ENCODE measurements at places on chromosomes 5 and 9.
A peak's percentile ranks its signal among the peaks of the same experiment; 100 is the strongest.

DNA sequence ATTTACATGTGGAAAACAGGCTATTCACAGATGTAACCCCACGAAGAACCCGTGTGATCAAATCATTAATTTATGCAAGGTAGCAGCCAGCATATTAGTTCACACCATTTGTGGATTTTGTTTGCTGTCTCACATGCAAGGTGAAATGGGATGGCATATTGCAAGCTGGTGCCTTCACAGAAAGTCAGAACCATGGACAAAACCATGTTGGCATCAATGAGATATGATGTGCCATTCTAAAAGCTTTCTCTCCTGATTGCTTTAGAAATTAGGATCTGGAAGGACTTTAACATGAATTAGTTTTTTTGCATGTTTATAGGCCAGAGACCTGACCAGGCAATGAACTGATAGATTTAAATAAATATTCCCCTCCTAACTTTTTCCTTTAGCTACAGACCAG, 129.3 kb downstream of the SEMA6A start:
- peak; percentile 62 for DNase-seq

GRCh38 chr5:172971482-172971881, 12.1 kb upstream of the ATP6V0E1 start:
- DNase-seq = no peak

DNA sequence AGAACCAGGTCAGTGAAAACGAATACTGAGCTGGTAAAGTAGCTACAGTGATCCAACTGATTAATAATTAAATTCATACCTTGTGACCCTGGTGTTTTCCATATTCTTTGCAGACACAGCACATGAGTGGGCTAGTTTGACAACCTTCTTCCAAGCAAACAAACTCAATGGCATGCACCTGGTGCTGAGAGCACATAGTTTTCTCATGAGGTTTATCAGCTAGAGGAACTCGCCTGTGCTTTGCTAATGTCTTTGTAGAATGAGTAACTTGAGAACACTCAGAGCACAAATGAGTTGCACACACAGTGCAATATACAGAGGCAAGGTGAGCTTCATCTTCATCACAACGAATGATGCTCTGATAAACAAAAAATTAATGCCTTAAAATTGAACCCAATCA, 12.6 kb downstream of the TRIM23 start:
- peak; percentile 23 for DNase-seq

- DNase-seq = no peak
Measured at GRCh38 chr9:120281665-120282064, 298.3 kb downstream of the CDK5RAP2 start.

GRCh38 chr5:106755789-106756188, 914.9 kb downstream of the EFNA5 start:
- peak; percentile 81 for DNase-seq

GRCh38 chr5:77359231-77359630, 132.9 kb downstream of the WDR41 start:
- no peak for DNase-seq

- no peak for DNase-seq
Measured at GRCh38 chr9:2021731-2022130, 6.6 kb downstream of the SMARCA2 start.

DNA sequence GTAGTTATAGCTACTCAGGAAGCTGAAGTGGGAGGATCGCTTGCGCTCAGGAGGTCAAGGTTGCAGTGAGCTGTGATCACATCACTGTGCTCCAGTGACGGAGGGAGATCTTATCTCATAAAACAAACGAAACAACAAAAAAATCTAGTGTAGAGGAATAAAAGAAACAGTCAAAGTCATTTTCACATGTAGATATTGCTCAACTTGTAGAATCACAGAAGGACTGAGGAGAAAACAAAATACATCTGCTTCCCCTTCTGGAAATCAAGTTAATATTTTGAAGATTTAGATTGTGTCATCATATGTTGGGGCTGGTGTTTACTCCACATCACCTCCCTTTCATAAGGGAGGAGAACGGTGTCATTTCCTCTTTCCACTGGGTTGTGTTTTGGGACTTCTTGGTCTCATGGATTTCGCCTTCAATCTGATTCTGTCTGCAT, 8.2 kb upstream of the SLC46A2 start:
- peak; percentile 9 for DNase-seq

GRCh38 chr9:91954841-91955471, 4.9 kb upstream of the ROR2 start:
- peak; percentile 74 for DNase-seq
